ENCODE measurements at places on chromosomes 2 and 18.

DNA sequence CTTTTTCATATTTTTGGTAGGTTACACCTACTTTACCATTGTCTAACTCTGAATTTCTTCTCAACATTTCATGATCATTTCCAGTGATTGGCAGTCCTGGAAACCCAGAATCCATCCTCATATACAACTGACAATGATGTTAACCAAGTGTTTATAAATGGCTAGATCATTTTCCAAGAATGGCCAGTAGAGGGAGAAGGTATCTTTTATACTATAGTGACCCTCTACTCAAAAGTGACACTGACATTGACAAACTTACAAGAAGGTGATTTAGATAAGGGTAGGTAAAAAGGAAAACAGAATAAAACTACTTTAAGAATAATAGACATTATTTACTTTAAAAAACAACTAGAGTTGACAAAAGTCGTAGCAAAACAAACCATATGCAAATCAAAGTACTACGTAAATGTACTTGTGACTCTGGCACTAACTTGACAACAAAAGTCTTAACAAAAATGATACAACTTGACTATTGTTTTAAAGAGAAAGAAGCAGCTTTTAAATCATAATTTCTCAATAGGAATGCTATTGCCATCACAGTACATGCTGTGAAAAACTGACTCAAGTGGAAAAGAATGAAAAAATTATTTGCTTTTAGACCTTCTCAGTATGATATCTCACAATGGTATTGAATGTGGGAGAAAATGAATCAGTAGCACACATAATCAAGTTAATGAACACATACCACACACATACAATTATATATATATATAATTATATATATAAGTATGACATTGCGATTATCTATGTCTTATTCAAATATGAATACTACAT is 76.6 kb upstream of the GRB14 start:
- DNase-seq = no peak

- DNase-seq = no peak
Measured at GRCh38 chr18:31154181-31154580, 8.5 kb downstream of the DSC1 start.

DNA sequence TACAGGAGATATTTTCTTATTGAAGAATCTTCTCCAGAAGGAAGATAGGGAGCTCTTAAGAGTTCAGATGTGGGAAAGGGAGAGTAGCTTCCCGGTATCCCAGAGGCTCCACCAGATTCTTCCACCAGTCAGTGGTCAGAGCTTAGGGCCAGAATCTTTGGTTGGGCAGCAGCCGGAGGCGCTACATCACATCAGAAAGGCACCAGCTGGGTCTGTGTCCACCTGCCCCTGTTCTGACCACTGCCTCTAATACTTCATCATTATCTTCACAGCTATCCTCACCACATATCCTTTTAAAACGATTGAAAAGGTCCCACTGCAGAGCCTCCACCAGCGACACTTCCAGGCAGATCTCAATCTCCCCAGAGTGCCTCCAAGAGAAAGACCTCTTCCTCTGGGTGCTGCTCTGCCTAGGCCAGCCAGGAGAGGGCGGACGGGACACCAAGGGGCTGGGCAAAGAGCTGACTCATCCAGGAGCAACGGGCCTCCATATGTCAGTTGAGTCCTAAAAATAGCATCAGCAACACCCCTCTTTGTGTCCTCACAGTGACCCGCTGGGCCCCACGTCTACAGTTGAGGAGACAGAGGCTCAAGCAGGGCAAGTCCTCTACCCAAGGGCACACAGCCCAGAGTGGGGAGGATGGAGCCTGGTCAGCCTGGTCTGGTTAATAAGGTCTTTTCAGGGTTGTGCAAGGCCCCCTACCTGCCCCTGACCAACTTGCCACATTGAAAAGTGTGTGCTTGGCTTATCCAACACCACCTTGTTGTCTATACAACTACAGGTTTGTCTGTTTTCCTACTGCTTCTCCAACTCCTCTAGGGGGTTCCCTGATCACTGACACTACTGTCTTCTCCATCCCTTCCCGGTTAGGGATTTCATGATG is 81.2 kb downstream of the ADD2 start:
- DNase-seq = no peak

GRCh38 chr2:98727369-98728087 is 3.4 kb downstream of the MGAT4A start:
- DNase-seq = no peak

DNA sequence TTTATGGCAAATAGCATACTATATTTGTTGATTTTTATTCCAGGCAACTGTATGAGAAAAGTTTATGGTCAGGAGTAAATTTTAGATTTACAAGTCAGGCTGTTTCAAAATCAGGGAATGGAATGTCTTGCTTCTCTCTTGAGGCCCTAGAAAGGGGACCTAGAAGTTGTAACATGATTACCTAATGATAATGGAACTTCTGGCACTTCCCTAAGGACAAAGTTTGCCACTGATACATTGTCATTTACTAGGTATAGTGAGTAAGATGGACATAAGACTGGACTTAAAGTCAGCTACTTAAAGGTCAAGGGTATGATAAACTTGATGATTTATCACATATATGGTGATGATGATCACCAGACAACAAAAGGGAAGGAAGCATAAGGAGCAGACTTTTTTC is 103.3 kb upstream of the VRK2 start:
- DNase-seq = no peak

DNA sequence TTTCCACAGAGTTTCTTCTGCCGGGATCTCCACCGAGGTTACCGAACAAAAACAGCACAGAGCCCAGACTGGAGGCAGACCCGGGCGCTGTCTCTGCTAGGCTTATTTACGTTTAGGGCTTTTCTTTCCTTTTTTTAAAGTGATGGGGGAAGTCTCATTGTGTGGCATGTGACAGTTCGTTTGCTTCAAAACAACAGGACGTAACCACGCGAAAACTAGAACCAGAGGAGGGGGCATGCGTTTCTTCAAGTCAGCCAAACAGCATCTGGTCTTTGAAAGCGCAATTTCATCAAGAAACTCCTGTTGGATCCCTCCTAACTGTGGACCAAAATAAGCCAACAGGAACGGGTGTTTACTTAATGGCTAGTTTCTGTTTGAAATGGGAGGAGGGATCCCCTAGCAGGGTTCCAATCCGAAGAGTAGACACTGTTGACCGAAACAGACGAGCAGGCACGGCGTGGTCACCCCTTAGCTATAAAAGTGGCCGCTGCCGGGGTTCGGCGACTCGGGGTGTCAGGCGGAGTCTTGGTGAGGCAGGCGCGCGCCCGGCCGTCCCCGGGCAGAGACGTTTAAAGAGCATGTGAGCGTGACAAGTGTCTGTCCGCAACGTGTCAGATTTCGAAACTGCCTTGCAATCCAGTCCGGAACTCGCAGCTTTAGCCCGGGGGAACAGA is 997 bp upstream of the TGIF1 start:
- DNase-seq = peak; percentile 95

DNA sequence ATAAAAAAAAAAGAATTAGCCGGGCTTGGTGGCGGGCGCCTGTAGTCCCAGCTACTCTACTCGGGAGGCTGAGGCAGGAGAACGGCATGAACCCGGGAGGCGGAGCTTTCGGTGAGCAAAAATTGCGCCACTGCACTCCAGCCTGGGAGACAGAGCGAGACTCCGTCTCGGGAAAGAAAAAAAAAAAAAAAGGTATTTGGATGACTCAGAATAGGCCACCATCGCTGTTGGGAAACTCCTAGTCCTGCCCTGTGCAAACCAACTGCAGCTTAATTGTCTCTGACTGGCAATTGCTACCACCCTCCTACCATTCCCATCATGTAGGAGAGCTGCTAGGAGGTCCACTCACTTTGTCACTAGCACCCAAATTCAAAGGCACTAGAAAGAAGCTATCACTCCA is 43.5 kb downstream of the ATP8B1 start:
- DNase-seq = no peak
